ENCODE measurements at places on chromosomes 16 and 17. TPM values are rescaled to one million over a fixed set of nuclear protein-coding genes. Genes with fewer than 3 reads are reported as not detected.

The ARHGAP44 gene
- 2.4 TPM for total RNA-seq

The CMC2 gene
- total RNA-seq = 12.2 TPM

The HOXB6 gene
- total RNA-seq = not detected

The CCL7 gene
- not detected for total RNA-seq

The GPR139 gene
- total RNA-seq = not detected

The ABCA6 gene
- total RNA-seq = 0.11 TPM

The IL21R gene
- not detected for total RNA-seq

The IRX6 gene
- not detected for total RNA-seq

The KRTAP3-2 gene
- total RNA-seq = not detected

The VAT1L gene
- total RNA-seq = not detected

All from placental epithelial cell (primary cell).